ENCODE measurements at places on chromosomes 11 and 22.

DNA sequence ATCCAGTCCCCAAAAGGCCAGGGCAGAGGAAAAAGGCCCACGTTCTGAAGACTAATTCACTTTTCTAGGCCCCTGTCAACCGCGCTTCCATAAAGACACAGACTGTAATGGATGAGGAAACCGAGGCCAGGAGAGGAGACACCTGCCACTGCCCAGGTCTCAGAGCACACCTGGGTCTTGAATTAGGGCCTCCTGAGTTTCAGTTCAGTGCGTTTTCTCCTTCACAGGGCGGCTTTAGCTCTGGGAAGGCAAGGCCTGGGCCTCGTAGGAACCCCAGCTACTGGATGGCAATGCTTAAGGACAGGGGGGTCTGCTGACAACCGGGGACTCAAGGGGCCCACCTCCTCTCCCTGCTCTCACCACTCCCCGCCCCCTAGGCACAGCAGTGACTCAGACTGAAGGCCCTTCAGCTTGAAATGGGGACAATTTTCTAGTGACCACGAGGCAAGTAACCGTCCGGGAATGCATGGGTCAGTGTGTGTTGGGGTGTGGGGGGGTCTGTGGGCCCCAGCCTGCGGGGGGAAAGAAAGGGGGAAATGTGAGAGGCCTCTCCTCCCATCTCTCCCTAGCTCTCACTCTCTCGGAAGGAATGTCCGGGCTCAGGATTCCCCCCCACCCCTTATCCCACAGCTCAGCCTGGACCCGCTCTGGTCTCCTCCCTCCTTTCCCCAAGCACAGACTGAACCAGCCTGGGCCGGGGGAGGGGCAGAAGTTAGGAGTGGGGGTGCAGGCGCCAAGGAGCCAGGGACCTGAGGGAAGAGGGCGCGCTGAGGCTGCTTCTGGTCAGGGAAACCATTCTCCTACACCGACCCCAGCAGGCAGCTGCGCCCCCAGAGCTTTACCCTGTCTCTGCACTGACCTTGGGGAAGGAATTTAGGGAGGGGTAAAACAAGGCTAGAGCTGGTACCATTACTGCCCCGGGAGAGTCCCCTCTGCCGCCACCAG, 17.2 kb downstream of the CREB3L1 start:
- no peak for DNase-seq

GRCh38 chr11:81967242-81967641, 766.4 kb downstream of the FAM181B start:
- DNase-seq, result no peak

- DNase-seq, result no peak
Observed at GRCh38 chr22:23263651-23264555, 83.6 kb downstream of the BCR start.

DNA sequence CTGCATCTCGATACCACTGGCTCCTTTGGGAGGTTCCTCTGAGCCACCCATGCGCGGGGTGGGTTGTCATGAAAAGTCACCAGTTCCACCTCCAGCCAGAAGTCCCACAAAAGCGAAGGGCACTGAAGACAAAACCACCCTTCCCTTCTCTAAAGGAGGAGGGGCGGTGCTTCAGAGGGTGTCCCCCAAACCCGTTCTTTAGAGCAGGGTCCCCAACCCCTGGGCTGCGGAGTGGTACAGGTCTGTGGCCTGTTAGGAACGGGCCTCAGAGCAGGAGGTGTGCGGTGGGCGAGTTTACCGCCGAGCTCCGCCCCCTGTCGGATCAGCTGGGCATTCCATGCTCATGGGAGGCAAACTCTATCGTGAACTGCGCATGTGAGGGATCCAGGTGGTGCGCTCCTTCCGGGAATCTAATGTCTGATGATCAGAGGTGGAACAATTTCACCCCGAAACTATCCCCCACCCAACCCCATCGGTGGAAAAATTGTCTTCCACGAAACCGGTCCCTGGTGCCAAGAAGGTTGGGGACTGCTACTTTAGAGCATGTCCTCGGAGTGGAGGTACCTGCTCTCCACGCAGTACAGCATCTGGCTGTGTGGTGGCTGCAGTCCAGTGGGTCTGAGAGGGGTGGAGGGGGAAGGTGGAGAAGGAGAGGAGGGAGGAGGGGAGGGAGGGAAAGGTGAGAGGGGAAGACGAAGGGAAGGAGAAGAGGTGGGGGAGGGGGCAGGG, 72.9 kb upstream of the SEPTIN5 start:
- DNase-seq, result no peak

DNA sequence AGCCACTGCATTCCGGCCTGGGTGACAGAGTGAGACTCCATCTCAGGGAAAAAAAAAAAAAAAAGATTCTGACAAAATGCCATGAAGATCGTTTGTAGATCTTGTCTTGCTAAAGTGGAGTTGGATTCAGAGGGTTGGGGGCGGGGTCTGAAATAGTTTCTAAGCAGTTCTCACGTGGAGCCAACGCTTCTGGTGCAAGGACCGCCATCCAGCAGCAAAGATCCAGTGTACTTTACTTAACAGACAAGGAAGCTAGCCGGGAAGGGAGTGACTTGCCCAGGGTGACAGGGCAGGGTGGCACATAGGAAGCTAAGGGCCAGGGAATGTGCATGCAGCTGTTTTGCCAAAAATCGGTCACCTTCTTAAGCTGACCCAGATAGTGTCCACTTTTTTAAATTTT, 27.4 kb downstream of the APOL1 start:
- DNase-seq, result no peak

GRCh38 chr11:47552056-47552565, 821 bp downstream of the CELF1 start:
- DNase-seq, result peak; percentile 19

GRCh38 chr22:42132457-42132856, 1.8 kb upstream of the CYP2D6 start:
- no peak for DNase-seq

DNA sequence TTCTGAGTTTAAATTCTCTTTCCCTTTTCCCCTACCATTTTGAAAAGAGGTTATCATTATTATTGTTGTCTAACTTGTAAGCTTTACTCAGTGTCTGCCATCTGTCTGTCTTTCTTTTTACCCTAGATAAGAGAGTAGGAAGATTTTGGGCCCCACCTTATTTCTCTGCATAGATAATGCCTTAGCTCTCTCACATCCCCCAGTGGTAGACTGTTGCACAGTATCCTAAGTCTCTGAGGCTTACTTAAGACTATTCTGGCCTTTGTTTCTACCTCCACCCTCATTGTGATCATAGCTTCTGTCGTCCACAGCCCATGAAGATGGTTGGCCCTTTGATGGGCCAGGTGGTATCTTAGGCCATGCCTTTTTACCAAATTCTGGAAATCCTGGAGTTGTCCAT, 3.6 kb upstream of the OR51L1 start:
- DNase-seq, result no peak

DNA sequence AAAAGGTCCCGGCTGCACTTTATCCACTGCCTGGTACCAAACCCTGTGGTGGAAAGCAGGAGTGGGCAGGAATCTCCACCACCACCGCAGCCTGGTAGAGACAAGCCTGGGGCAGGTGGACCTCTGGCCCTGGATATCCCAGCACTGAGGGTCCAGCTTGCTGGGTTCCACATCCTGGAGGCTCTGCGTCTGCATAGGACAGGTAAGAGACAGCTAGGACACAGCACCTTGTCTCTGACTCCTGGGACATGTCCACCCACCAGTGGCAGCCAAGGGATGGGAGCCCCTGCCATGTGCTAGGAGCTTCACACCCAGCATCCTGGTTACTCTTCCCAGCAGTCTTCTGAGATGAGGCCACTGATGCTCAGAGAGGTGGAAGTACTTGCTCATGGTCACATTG, 105.5 kb downstream of the MYO18B start:
- DNase-seq, result no peak

- peak; percentile 55 for DNase-seq
Observed at GRCh38 chr11:74311352-74311926, at the start of gene P4HA3. P4HA3 (minus strand) TSS chr11:74311640; CDS start chr11:74311611, 29 bp downstream.

- DNase-seq, result no peak
Observed at GRCh38 chr22:25835348-25835747, 93.4 kb downstream of the MYO18B start.

DNA sequence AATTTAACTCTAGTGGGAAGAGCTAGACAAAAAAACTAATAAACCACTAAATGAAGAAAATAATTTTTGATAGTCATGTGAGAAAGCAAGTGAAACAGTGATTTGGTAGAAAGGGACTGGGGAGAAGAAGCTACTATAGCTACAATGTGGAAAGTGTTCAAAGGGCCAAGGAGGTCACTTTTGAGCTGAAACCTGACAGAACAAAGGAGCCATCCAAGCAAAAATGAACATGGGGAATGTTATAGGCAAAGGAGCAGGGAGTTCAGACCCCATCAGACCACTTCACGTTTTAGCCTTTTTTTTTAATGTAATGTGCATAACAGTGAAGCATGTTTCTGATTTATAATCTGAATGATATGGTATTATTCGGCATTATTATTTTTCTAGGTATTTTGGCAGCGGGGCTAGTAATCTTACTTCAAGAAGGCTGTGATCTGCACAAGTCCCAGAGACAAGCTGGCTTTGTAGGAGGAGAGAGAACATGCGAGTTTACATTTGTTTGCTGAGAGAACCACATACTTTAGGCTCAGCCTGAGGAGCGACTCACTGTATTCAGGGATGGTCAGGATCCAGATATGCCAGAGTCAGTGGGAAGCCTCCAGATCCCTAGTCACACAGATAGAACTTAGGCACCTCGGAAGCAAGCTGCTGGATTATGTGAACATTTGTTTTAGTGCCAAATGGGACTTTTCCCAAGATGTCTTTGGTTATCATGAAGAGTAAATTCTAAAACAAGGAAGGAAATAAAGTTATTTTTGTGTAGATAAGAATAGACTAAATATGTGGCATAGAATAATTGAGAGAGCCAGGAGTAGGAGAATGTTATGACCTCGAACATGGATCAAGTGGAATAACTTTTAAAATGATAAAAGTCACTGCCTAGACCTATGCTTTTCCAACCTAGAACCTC, 118.6 kb downstream of the TRIM44 start:
- DNase-seq, result no peak

DNA sequence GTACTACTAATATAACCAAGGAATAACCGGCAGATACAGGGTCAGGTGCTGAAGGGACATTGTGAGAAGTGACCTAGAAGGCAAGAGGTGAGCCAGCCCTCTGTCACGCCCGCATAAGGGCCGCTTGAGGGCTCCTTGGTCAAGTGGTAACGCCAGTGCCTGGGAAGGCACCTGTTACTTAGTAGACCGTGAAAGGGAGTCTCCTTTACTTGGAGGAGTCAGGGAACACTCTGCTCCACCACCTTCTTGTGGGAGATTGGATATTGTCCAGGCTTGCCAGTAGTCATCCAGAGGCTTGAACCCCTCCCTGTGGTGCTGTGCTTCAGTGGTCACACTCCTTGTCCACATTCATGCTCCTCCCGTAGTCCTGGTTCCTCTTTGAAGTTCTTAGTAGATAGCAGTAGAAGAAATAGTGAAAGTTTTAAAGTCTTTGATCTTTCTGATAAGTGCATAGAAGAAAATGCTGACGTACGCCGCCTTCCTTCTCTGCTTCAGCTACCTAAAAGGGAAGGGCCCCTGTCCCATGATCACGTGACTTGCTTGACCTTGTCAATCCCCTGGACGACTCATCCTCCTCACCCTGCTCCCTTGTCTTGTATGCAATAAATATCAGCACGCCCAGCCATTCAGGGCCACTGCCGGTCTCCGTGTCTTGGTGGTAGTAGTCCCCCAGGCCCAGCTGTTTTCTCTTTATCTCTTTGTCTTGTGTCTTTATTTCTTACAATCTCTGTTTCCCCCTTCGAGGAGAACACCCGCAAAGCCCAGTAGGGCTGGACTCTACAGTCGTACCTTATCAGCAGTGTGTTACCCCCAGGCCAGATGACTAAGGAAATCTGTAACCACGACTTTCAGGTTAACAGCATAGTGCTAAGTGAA, 6.1 kb downstream of the NUP50 start:
- DNase-seq, result no peak

GRCh38 chr11:19879307-19880087, 166.9 kb downstream of the NAV2 start:
- DNase-seq, result no peak

DNA sequence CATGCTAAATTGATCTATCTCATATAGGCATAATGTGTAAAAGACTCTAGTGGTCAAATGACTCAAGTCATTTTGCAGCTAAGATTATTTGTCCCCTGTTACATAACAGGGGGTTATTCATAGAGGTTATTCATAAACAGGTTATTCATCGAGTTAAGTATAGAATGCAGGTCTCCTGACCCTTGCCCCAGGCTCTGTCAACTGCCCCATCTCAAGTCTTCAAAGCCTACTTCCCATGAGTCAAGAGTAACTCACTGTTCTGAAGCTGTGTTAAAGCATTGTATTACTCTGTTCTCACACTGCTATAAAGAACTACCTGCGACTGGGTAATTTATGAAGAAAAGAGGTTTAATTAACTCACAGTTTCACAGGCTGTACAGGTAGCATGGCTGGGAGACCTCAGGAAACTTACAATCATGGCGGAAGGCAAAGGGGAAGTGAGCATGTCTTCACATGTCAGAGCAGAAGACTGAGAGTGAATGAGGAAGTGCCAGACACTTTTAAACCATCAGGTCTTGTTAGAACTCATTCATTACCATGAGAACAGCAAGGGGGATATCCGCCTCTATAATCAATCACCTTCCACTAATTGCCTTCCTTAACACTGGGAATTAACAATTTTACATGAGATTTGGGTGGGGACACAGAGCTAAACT, 226.2 kb upstream of the BLID start:
- no peak for DNase-seq

- no peak for DNase-seq
Observed at GRCh38 chr11:105456950-105457349, 152.9 kb upstream of the GRIA4 start.

DNA sequence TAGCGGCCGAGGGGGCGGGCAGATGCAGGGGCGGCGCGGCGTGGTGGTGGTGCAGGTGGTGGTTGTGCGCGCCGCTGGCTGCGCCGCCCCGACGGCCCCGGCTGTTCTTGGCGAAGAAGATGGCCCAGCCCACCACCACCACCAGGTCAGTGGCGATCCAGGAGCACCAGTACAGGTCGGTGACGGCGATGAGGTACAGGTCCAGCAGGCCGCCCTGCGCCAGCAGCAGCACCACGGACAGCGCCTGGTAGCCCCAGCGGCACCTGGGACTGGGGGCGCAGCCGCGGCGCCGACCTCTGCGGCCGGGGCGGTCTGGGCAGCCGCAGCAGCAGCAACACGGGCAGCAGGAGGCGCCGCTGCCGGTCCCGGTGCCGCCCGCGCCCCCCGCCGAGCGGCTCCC, 879 bp downstream of the TMEM121B start:
- peak; percentile 15 for DNase-seq

GRCh38 chr22:46062971-46063631, 86.1 kb upstream of the WNT7B start:
- no peak for DNase-seq

- no peak for DNase-seq
Observed at GRCh38 chr11:88087337-88087736, 87.9 kb downstream of the RAB38 start.

- no peak for DNase-seq
Observed at GRCh38 chr11:727281-727701, 20.0 kb upstream of the TALDO1 start.

- DNase-seq, result no peak
Observed at GRCh38 chr11:13119941-13120520, 110.9 kb downstream of the RASSF10 start.

Data from activated CD4-positive, alpha-beta T cell treated with anti-CD3 and anti-CD28 coated beads, Interleukin-2, Interleukin-4, amounts not matched to agents 100 ng/mL and 50 ng/mL, durations not matched to agents 16 hours and 8 hours (primary cell).